Neural crest cell (in vitro differentiated cells): ENCODE measurements at places on chromosomes 7 and 10. TPM values are rescaled to one million over a fixed set of nuclear protein-coding genes. Genes with fewer than 3 reads are reported as not detected.

DNA sequence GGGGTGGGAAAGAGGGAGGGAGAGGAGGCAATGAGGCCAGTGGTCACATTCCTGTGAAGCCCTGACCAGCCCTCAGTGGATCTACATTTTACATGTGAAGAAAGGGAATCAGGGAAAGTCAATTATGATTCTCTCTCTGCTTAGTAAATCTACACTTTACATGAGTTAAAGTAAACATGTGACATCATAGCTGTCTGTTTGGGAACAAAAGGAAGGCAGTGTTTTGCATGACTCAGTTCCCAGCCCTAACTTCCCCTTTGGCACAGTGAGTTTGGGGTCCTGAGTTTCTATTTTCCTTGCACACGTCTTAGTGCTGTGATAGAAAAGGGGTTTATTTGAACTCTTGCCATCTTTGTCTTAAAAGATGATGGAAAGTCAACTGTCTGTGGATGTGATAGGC is 615.1 kb downstream of the SDK1 start:
- no peak overlapping the region for H3K4me3 ChIP-seq
- no peak for DNase-seq
- no peak overlapping the region for H3K27ac ChIP-seq
- H3K36me3 ChIP-seq, result peaks cover 2% of the 10 kb centered on the region
- peaks cover 53% of the 10 kb centered on the region for H3K4me1 ChIP-seq

GRCh38 chr10:117373823-117374505 is 1.3 kb downstream of the PDZD8 start:
- H3K4me1 ChIP-seq, result peaks cover 45% of the 10 kb centered on the region
- peak overlapping the region; percentile 98 for H3K4me3 ChIP-seq
- H3K27me3 ChIP-seq, result peaks cover 25% of the 10 kb centered on the region
- H3K27ac ChIP-seq, result peak overlapping the region; percentile 35
- peak; percentile 10 for DNase-seq

DNA sequence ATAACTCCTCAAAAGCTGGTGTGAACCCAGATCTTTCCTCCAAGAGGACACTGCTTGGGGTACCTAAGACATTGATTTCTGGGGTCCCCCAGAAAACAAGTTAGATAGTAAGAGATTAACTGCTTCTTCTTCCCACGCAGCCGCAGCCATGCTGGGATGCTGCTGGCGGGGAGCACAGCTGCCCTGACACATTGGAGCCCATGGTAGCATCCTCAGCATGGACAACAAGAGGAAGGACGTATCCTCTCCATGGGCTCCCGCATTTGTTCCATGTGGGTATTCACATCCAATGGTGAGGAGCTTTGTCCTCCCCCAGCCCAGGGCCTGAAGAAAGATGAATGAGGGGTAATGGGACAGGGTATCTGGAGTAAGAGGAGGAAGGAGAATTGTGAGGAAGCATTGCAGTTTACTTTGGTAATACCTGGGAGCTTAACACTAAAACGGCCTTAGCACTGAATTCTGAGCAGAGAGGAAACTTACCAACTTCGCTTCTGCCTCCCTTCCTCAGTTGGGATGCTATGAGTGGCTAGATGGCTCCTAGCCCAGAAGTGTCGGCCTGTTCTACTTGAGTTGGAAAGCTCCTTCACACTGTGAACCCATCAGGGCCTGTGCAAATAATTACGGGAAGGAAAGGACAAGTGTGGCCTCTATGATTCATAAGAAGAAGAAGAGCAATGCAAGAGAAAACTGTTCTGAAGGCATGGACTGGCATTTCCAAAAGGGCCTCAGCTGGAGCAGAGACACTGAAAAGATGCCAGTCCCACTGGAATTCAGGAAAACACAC is 43.9 kb downstream of the C10orf120 start:
- H3K27ac ChIP-seq, result no peak overlapping the region
- H3K27me3 ChIP-seq, result peaks cover 53% of the 10 kb centered on the region
- no peaks in the 10 kb centered on the region for H3K4me1 ChIP-seq
- no peak for DNase-seq
- no peaks in the 10 kb centered on the region for H3K36me3 ChIP-seq
- no peak overlapping the region for H3K4me3 ChIP-seq

DNA sequence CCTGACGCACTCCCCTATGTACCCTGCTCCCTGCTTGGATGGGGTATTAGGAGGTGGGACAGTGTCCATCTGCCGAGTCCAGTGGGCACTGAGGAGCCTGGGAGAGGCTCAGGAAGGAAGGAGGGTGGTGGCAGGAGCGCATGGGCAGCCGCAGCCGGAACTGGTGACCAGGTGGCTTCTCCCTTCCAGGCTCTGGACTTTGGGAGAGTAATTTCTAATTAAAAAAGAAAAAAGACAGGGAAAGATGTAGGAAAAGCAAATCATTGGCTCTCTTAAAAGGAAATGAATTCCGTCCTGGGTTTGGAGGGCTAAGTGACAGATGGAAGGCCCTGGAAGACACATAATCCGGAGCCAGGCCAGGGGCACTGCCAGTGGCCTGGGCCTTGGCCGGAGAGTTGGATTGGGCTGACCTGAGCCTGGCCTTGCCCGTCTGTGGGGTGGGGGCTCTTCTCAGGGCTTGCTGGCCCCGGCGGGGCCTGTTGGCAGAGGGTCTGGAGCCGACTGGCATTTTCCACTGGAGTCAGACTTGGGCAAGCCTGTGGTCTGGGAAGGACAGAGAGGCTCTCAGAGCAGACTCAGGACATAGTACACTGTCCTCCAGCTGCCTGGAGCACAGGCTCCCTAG is 63.0 kb downstream of the NEURL1 start:
- H3K36me3 ChIP-seq, result no peaks in the 10 kb centered on the region
- no peak overlapping the region for H3K27ac ChIP-seq
- peak overlapping the region; percentile 57 for H3K4me3 ChIP-seq
- H3K4me1 ChIP-seq, result peaks cover 5% of the 10 kb centered on the region
- no peak for DNase-seq

DNA sequence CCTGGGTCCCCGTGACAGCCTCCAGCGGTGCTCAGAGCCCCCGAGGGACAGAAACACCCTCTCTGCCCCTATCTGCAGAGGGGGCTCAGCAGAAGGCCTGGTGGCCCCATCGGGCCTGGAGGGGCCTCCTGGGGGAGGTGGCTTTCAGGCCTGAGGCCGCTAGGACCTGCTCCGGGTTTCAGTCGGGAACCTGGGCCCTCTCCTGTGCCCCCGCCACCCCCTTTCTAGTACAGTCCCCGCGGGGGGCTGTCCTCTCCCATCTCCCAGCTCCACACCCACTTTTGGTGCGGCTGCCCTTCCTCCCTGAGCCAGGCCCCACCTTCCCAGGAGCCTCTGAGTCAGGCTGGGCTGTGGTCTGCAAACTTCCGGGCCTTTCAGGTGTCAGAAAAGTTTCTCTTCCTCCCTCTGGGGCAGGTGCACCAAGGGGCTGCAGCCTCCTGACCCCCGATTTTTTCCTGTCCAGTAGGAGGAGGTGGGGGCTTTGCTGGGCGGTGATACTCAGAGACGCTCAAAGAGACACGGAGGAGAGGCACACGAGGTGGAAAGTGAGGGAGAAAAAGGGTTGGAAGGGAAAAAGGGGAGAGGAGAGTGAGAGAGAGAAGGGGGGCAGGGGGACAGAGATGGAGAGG is 692 bp downstream of the CARD11 start:
- no peaks in the 10 kb centered on the region for H3K36me3 ChIP-seq
- H3K27ac ChIP-seq, result no peak overlapping the region
- no peak for DNase-seq
- H3K4me1 ChIP-seq, result no peaks in the 10 kb centered on the region
- H3K27me3 ChIP-seq, result peaks cover 14% of the 10 kb centered on the region
- no peak overlapping the region for H3K4me3 ChIP-seq

The CCL24 gene
- not detected in 2 replicates for total RNA-seq
